Tibial nerve (tissue), 4 donors: ENCODE measurements at places on chromosomes 11 and 22.

- no peak overlapping the region for H3K4me3 ChIP-seq
- H3K36me3 ChIP-seq: no peaks in the 10 kb centered on the region
- no peak for DNase-seq
- peaks cover 56% of the 10 kb centered on the region for H3K27me3 ChIP-seq
- H3K4me1 ChIP-seq: no peaks in the 10 kb centered on the region
- no peak overlapping the region for H3K27ac ChIP-seq
Measured at GRCh38 chr22:29715240-29715639, 4.6 kb upstream of the CABP7 start.

DNA sequence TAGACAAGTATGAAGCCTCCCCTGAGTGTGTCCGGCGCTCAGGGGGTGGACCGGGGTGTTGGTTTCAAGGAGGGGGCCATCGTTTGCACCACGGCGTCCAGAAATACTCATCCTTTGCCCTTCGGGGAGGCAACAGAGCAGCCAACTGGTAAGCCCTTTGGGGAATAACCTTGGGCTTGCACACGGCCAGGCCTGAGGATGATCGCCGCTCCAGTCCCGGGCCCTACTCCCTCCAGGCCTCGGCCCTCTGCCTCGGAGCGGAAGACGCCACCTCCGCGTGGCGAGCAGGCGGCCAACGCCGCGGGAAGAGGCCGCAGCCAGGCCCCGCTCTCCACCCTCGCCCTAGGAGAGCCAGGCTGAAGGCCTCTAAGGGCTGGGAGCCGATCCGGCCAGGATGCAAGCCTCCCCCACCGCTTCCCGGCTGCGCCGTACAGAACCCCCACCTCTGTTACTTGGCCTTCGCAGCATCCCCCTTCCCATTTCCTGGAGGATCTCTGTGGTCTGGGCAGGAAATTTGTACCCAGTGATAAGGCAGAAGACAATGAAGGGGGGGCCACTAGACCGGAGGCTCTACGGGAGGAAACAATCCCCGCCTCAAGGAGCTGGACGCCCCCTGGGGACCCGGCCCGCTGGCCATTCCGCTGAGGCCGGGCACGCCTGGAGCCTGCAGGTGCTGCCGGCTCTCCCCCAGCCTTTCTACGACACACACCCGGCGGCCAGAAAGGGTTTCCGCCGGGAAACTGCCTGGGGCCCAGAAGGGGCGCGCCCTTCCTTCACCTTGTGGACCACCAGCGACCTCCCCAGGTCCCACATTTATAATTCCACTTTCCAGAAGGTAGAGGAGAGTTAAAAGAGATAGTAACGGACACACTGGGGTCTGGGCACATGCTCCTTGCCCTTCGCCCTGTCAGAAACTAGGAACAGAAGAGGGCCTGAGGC, 2.6 kb downstream of the ESAM start:
- H3K27me3 ChIP-seq: peaks cover 87% of the 10 kb centered on the region
- H3K27ac ChIP-seq: peak overlapping the region; percentile 31
- DNase-seq: no peak
- H3K36me3 ChIP-seq: peaks cover 6% of the 10 kb centered on the region
- peak overlapping the region; percentile 33 for H3K4me3 ChIP-seq
- H3K4me1 ChIP-seq: peaks cover 52% of the 10 kb centered on the region

DNA sequence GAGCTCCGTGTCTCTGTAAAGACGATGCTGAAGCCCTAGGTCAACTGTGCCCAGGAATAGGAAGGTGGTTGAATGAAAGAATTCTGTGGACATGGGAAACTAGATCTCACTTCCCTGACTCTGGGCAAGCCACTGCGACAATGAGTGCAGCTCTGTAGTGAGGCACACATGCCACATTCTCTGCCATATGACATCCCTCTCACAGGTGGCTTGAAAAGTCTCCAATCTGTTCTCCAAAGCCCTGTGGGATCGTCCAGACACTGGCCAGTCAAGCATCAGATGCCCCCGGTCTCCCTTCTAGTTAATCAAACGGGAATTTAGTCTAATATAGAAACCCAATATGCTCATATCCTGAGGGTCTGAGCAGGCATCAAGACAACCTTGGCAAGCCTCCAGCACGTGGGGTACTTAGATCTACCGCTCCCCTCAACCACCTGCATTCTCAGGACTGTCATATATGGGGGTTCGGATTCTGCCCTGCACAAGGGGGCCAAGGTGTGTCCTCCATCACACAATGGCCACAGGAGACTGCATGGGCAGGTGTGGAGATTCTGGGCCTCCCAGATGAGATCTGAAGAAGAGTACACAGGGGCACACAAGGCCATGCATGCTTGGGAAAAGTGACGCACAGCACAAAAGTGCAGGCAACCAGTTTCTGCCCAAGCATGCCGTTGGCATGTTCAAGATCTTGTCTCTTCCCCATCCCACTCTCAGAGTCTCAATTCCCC, 11.9 kb downstream of the DKK3 start:
- H3K4me1 ChIP-seq: peaks cover 6% of the 10 kb centered on the region
- no peak for DNase-seq
- H3K27me3 ChIP-seq: no peaks in the 10 kb centered on the region
- no peak overlapping the region for H3K27ac ChIP-seq

DNA sequence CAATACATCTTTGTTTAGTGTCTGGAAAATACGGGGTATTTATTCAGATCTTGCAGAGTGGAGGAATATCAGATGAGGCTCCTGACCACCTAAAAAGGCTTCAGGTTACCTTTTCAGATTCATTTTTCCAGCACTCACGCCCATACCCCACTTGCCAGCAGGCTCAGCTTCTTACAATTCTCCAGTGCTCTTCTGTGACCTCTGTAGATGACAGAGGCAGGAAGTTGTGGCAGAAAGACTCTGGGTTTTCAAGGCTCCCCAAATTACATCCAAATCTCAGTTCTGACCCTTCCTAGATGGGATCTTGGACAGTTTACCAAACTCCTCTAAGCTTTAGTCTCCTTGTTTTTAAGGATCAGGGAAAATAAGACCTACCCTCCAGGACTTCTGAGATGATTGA, 61.1 kb downstream of the SYTL2 start:
- no peaks in the 10 kb centered on the region for H3K36me3 ChIP-seq
- no peak overlapping the region for H3K4me3 ChIP-seq
- no peaks in the 10 kb centered on the region for H3K27me3 ChIP-seq
- no peak for DNase-seq

- H3K4me3 ChIP-seq: no peak overlapping the region
- no peaks in the 10 kb centered on the region for H3K27me3 ChIP-seq
- DNase-seq: no peak
- H3K4me1 ChIP-seq: no peaks in the 10 kb centered on the region
- no peaks in the 10 kb centered on the region for H3K36me3 ChIP-seq
- H3K27ac ChIP-seq: peak overlapping the region; percentile 73
Measured at GRCh38 chr22:38215156-38216038, 13.6 kb downstream of the MAFF start.

DNA sequence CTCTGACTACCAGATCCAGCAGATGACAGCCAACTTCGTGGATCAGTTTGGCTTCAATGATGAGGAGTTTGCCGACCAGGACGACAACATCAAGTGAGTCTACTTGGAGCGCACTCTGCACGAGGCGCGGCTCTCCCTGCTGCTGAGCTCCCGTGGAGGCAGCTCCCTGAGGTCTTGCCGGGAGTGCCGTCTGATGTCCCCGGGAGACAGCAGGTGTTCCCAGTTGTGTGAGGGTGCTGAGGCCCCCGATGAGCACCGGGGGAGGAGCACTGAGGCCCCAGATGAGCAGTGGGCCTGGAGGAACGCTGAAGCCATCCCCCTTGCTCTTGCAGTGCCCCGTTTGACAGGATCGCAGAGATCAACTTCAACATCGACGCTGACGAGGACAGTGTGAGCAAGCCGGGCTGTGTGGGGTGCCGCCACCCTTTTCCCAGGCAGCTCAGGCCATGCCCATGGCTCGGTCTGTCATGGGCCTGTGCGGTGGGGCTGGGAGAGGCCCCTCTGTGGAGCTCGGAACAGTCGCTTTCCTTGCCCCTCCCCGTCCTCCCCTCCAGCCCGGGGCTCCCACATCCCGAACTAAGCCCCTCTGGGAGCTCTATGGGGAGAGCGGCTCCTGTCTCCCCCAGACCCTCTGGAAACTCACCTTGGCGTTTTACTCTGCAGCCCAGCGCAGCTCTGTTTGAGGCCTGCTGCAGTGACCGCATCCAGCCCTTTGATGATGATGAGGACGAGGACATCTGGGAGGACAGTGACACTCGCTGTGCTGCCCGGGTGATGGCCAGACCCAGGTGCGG, 37.1 kb downstream of the SBF1 start:
- no peaks in the 10 kb centered on the region for H3K27me3 ChIP-seq
- no peak overlapping the region for H3K4me3 ChIP-seq
- H3K4me1 ChIP-seq: no peaks in the 10 kb centered on the region
- DNase-seq: no peak
- H3K36me3 ChIP-seq: peaks cover 2% of the 10 kb centered on the region

GRCh38 chr22:27637604-27638003, 164.0 kb downstream of the MN1 start:
- H3K4me3 ChIP-seq: no peak overlapping the region
- peaks cover 17% of the 10 kb centered on the region for H3K4me1 ChIP-seq
- H3K36me3 ChIP-seq: no peaks in the 10 kb centered on the region
- no peak overlapping the region for H3K27ac ChIP-seq
- H3K27me3 ChIP-seq: peaks cover 6% of the 10 kb centered on the region

GRCh38 chr11:73355109-73355508, 21.1 kb upstream of the RELT start:
- no peaks in the 10 kb centered on the region for H3K4me1 ChIP-seq
- H3K36me3 ChIP-seq: peaks cover 74% of the 10 kb centered on the region
- H3K27ac ChIP-seq: no peak overlapping the region
- no peak overlapping the region for H3K4me3 ChIP-seq
- DNase-seq: no peak
- H3K27me3 ChIP-seq: no peaks in the 10 kb centered on the region

DNA sequence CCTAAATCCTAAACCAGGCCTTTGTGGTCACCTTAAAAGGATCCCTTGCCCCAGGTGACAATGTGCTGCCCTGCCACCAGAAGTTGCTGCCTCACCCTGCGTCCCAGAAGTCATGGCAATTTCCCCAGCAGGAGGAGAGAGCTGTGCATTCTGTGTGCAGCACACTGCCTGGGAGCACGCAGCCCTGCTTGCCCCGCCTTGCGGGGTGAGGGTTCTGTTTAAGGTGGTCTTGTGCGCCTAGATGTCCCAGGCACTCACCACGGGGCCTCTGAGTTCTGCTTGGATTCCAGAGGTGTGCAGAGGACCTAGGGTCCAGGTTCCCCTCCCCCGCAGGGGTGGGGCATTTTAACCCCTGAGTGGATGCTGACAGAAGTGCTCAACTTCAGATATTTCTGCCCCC, 95.0 kb downstream of the GRAMD1B start:
- H3K36me3 ChIP-seq: no peaks in the 10 kb centered on the region
- H3K27me3 ChIP-seq: no peaks in the 10 kb centered on the region

GRCh38 chr22:17590586-17590985, 27.3 kb downstream of the SLC25A18 start:
- peaks cover 6% of the 10 kb centered on the region for H3K36me3 ChIP-seq
- no peak overlapping the region for H3K27ac ChIP-seq
- H3K4me1 ChIP-seq: no peaks in the 10 kb centered on the region
- no peaks in the 10 kb centered on the region for H3K27me3 ChIP-seq

- H3K27ac ChIP-seq: no peak overlapping the region
- peaks cover 7% of the 10 kb centered on the region for H3K4me1 ChIP-seq
- no peak overlapping the region for H3K4me3 ChIP-seq
- no peaks in the 10 kb centered on the region for H3K27me3 ChIP-seq
- H3K36me3 ChIP-seq: peaks cover 66% of the 10 kb centered on the region
Measured at GRCh38 chr11:68584991-68585524, 99.3 kb upstream of the GAL start.

- H3K4me1 ChIP-seq: no peaks in the 10 kb centered on the region
- no peak overlapping the region for H3K4me3 ChIP-seq
- DNase-seq: no peak
- no peaks in the 10 kb centered on the region for H3K36me3 ChIP-seq
Measured at GRCh38 chr22:30056015-30056414, 24.2 kb upstream of the HORMAD2 start.

DNA sequence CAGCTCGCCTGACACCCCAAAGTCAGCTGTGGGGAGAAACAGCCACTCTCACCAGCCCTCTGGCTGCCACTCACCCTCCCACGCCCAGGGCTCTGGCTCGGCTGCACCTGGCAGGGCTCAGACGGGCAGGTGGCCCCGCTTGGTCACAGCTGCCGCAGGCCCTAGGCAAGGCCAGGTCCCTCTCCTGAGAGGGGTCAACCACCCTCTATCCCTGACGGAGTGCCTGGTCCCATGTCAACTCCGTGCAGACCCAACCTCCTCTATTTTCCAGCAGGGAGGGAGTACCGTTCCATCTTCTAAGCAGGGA, 1.9 kb downstream of the MAP4K2 start:
- H3K4me3 ChIP-seq: no peak overlapping the region
- peaks cover 58% of the 10 kb centered on the region for H3K36me3 ChIP-seq
- H3K4me1 ChIP-seq: peaks cover 18% of the 10 kb centered on the region

DNA sequence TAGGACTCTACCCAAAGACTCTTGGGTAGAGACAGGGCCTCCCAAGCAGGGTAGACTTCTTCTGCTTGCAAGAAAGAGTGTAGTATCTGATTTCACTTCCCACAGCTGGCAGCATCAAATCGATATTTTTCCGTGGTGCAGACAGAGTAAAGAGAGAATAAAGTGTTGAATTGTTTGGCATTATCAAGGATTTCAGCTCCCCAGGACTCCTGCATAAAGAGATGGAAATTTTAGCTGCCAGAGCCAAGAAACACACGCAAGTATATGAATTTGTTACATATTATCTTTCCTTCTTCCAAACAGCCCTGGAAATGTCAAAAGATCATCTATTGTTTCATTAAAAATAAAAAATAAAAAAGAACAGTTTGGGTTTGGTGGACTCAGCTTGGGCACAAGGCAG, 136.8 kb downstream of the PKNOX2 start:
- no peaks in the 10 kb centered on the region for H3K36me3 ChIP-seq
- H3K4me3 ChIP-seq: no peak overlapping the region
- DNase-seq: no peak
